ENCODE measurements at places on chromosomes 16 and 17.

DNA sequence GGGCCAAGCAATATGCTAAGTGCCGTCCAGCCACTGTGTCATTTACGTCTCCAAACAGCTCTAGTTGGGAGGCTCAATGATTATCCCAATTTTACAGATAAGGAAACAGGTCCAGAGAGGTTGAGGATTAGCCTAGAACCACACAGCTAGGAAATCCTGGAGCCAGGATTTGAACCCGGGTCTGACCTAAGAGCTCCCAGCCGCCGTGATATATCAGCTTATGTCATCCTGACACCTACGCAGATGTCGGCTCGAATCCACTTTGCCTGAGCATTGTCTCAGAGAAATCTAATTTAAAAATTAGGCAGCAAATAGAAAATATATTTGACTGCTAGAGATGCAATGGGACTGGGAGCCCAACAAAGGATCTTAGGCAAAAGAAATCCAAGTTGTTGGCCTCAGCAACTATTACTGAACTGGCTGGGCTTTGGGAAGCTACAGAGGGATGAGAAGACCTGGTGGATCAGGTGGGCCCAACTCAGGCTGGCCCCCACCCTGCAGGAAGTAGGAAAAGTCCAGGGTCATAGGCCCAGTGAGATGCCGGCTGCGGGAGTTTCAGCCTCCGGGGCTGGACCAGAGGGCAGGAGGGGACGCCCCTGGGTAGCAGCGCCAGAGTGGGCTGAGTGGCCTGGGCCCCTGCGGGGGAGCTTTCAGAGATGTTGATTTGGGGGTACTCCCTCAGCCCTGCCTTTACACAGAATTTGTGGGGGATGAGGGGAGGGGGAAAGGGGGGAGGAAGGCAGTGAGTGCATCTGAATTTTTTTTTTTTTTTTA, 35.1 kb upstream of the IL21R start:
- DNase-seq = no peak

GRCh38 chr17:78249074-78249817, 17.8 kb downstream of the TMEM235 start:
- DNase-seq = no peak

- DNase-seq = no peak
Observed at GRCh38 chr17:77109764-77110359, 30.9 kb upstream of the SEC14L1 start.

- no peak for DNase-seq
Observed at GRCh38 chr17:17691468-17692263, 10.4 kb downstream of the RAI1 start.

DNA sequence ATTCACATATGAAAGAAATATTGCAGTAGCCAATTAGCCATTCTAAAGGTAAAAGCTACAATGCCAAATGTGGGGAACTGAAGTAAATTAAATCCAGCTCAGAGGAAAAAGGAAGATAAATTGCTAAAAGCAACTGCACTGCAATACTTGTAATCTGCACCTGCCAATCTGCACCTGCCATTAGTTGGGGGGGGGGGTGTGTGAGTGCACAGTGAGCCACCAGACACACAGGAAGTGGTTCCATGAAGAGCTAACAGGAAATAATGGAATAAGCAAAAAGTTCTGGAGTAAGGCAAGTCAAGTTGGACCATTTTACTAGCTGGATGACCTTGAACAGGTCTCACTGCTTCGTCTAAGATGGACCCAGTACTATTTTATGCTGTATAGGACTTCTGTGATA, 191.8 kb downstream of the PARN start:
- no peak for DNase-seq

DNA sequence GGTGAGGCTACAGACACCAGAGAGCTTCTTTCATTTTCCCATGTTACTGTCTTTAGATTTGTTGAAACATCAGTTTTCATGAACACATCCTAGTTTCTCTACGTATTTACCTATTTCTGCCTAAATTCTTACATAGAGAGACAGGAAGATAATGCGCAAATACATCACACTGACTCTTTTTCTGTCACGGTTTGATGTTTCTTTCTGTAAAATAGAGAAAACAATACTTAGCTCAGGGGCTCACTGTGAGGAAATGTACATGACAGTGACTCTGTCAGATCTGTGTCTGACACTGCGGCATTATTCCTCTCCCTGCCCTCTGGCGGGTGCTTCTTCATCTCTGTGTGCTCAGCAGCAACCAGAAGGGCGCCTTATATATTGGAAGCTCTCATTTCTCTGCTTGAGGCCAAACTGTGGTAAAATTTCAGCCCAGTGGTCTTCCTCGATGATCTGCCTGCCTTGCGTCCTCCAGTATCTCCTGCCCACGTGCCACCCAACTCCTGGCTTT, 264.1 kb downstream of the PHKB start:
- DNase-seq = no peak

GRCh38 chr17:40021451-40021971, 6.3 kb downstream of the CSF3 start:
- no peak for DNase-seq

DNA sequence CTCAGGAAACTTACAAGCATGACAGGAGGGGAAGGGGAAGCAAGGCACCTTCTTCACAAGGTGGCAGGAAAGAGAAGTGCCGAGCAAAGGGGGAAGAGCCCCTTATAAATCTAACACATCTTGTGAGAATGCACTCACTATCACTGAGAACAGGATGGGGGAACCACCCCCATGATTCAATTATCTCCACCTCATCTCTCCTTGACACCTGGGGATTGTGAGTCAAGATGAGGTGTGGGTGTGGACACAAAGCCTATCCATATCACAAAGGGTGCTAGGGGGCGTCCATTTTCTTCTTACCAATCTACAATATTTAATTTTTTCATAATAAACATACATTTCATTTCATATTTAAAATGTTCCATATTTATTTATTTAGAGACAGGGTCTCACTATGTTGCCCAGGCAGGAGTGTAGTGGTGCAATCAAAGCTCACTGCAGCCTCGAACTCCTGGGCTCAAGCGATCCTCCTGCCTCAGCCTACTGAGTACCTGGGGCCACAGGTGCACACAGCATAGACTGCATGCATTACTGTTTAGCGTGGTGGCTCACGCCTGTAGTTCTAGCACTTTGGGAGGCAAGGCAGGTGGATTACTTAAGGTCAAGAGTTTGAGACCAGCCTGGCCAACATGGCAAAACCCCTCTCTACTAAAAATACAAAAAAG, 26.5 kb upstream of the FAAP100 start:
- DNase-seq = no peak

GRCh38 chr17:55846745-55847144, 95.9 kb downstream of the PCTP start:
- no peak for DNase-seq

DNA sequence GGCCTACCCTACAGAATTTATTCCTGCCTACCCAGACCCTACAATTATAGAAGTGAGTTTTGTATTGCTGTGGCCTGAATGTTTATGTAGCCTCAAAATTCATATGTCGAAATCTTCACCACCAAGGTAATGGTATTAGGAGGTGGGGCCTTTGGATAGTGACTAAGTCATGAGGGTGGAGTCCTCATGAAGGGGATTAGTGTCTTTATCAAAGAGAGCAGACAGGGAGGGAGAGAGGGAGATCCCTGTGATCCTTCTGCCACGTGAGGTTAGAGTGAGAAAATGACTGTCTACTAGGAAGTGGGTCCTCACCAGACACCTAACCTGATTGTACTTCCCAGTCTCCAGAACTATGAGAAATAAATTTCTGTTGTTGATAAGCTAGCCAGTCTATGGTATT, 981 bp upstream of the DUXB start:
- DNase-seq = no peak

DNA sequence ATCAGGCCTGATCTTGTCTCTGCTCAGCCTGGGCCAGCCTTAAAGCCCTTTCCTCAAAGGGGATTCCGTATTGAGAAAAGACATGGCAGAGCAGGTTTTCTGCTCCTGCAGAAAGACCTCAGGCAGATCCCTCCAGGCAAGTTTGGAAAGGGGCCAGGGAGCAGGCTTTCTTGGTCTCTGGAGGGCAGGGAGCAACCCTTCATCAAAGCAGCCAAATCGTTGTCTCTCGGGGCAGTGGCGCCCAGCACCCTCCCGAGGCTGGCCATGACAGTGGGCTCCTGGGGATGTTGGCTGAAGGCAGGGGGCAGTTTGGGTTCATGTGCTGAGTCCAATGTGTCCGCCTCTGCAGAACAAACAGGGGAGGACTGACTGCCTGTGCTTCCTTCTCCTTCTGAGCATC, 168.4 kb upstream of the WSCD1 start:
- DNase-seq = no peak

GRCh38 chr17:52710363-52710901, 551.9 kb upstream of the CA10 start:
- no peak for DNase-seq

DNA sequence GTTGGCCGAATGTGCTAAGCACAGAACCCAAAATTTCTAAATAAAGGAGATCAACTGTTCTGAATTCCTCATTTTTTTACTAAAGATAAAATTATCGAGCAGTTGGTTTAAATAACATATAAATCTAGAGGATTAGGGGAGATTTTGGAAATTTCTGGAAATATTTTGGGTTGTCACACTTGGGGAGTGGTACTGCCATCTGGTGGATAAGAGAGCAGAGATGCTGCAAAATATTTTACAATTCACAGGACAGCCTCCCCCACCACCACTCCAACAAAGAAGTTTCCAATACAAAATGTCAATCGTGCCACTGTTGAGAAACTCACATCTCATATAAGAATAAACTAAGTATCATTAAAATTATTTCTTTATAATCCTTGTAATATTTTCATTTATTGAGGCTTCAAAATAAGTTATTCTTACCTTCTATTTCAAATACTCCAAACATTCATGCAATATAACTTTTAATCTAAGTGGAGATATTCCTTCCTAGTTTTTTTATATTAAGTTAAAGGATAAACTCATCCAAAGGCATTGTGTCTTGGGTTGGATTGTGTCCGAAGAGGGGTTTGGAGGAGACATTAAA, 17.0 kb upstream of the ABCA8 start:
- no peak for DNase-seq

DNA sequence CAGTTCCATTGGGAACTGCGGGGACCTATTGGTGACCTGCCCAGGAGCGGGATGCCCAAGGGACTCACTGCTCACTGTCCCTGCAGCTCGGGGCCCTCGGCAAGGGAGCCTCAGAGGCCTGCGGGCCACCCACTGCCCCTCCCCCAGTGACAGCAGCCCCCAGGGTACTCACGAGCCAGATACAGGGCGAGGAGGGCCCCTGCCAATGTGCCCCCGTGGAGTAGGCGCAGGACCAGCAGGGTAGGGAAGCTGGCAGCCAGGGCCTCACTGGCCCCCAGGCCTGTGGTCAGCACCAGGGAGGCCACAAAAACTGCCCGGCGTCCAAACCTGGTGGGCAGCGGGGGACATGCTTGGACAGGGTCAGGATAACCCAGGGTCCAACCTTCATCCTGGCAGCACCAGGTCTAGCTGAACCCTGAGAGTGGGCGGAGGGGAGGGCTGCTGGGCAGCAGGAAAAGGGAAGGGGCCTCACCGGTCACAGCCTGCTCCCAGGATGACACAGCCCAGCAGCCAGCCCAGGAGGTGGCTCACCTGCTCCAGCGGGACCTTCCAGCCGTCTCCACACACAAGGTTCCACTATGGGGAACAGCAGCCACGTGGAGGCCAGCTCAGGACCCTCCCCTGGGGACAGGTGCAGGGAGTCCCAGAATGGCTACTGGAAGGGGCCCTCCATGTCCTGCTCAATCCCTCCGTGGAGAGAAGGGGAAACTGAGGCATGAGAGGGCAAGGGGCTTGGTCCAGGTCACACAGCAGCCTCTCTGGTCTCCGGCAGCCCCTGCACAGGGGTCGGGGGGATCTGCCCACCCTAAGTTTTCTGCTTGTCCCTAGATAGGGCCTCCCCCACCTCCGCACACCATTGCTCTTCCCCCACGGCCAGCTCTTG, 855 bp downstream of the SLC22A31 start:
- no peak for DNase-seq

- DNase-seq = no peak
Observed at GRCh38 chr16:53598511-53599275, 95.7 kb upstream of the AKTIP start.

DNA sequence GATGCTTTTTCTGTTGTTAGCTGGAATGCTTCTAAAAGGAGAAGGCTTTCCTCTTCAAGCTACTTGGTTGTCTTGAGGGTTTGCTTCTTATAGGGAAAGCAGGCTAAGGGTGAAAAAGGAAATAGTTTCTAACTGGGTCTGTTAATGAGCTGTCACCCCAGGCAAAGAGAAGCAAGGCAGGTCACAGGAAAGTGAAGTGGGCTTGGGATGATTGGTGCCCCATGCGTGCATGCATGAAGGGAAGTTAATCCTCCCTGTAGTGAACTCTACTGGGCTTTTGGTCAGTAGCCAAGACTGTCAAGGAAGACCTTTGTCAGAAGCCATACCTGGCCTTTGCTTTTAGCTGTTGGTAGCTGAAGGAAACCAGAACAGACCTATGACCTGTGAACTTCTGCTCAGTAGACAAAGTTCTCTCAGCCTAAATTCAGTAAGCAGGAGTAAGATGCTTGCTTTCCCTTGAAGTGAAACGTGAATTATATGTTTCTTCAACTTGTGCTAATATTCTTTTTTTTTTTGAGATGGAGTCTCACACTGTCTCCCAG, 16.5 kb downstream of the TENT4B start:
- DNase-seq = no peak

DNA sequence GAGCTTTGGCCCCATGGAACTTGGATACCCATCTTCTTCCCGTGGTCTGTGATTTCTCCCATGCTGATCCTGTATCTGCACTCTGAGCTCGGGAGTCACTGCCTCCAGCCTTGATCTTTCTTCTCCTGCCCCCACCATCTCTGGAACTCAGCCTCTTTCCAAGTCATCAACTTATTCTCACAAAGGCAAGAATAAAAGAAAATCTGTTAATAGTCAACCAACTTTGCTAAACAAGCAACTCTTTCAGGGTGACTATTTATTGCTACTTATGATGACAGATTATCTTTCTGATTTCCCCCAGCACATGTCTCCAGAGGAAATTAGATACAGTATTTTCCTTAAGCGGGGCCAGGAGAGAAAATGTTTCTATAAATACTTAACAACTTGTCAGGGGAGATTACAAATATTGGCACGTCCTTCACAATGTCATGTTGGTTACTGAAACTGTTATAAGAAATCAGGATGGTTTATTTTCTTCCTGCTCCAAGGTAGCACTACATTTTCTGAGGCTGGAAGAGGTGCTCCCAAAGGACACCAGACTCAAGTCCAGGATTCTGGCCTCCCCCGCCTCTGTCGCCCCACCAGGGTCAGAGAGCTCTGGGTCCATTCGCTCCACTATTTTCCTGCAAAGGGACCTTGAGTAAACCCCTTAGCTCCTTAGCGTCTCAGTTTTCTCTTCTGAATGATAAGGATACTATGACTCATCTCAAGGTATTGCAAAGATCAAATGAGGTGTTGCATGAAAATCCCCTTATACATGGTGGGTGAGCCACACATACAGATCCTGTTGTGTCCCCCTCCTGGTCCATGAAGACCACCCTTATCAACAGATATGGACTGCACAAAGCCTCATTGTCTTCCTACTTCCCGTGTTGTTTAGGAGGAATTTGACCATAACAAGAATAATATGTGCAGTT, 205.2 kb upstream of the WSCD1 start:
- no peak for DNase-seq
